Activated T-helper 1 cell treated with anti-CD3 and anti-CD28 coated beads, Interleukin-2, amount 50 U/mL, for 16 hours (primary cell): ENCODE measurements at places on chromosomes 4 and X.

- no peak for DNase-seq
Observed at GRCh38 chr4:123623611-123624010, 227.0 kb downstream of the SPRY1 start.

GRCh38 chrX:44072631-44073030, 99.4 kb upstream of the NDP start:
- no peak for DNase-seq

DNA sequence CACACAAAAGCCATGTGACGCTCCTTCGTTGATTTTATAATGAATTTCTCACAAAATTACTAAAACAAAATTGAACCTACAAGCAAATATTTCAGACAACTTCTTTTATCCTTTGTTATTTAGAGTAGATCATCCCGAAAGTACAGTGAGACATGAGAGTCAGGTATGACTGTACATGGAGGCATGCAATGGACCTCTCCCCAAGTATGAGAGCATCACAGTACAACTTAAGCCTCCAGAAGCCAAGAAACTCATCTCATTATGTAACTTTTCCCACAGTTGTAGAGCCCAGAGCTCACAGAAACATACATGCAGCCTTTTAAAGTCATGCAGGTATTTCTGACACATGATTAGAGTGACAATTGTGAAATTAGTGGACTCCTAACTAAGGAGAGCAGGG, 167.7 kb downstream of the PAPSS1 start:
- no peak for DNase-seq

DNA sequence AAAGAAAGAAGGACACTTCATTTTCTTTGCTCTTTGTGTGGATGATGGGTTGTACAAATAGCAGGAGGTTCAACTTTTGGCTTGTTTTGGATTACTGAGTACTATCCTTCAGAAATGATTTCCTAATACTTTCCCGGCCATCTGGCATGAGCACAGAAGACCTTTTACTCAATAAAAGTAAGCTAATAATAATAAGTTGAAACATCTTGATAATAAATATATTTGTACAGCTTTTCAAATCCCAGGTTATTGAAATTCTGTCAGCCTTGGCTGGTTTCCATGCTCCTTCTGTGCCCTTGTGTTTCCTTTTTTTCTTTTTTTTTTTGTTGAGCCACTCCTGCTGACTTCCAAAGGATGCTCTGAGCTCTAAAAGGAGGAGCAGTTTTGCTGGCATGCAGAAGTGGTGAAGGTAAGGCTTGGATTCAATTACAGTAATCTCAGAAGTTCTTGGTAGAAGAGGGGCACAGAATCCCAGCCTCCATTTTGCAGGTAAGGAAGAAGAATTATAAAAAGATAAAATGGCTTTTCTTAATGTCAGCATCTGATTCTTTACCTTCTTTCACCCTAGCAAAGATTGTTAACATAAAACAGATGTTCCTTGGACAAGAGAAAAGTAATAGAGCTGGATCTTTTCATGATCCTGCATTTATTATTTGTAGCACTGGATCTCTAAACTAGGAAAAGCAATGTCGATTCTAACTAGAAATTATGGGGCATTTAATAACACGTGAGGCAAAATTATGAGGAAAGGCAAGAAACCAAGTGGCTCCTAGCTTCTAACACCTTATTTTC, 31.9 kb downstream of the REPS2 start:
- DNase-seq = no peak

GRCh38 chrX:97494756-97495372, 611.2 kb downstream of the RPA4 start:
- no peak for DNase-seq

- no peak for DNase-seq
Observed at GRCh38 chr4:71130827-71131603, 137.6 kb downstream of the DCK start.

DNA sequence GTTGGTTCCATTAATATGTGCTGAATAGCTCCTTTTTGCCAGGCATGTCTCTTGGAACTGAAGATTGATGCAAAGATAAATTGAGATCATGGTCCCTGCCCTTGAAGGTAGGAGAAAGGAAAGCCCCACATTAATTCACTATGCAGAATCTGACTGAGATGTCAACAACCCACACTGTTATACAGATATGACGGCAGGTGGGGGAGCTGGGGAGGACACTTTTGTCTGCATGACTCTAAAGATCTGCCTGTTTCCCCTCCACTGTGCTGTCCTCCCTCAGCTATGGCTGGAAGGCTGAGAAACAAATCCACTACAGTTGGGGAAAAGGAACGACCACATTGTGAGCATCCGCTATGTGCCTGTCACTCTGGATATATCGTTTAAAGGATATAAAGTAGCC, 36.3 kb upstream of the IGFBP7 start:
- no peak for DNase-seq

DNA sequence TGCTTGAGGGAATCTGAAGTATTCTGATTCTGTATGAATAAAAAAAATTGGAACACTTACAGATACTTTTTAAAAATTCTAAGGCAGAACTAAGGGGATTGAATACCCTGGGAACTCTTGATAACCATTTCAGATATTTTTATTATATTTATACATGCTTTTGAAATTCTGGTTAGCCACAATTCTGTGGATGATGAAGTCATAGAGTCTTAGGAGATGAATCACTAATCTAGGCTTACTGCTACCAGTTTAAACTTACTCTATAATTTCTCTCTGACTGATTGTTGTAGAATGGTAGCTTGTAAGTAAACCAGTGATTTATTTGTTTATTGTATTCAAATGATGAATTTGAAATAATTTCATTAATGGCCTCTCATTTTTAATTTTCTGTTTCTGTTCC, 11.4 kb upstream of the SLAIN2 start:
- DNase-seq = no peak

- DNase-seq = no peak
Observed at GRCh38 chr4:22514481-22514880, 1.4 kb downstream of the ADGRA3 start.

- no peak for DNase-seq
Observed at GRCh38 chr4:169017971-169018370, 7.9 kb upstream of the CBR4 start.

- no peak for DNase-seq
Observed at GRCh38 chr4:112073181-112073580, 72.1 kb upstream of the FAM241A start.

DNA sequence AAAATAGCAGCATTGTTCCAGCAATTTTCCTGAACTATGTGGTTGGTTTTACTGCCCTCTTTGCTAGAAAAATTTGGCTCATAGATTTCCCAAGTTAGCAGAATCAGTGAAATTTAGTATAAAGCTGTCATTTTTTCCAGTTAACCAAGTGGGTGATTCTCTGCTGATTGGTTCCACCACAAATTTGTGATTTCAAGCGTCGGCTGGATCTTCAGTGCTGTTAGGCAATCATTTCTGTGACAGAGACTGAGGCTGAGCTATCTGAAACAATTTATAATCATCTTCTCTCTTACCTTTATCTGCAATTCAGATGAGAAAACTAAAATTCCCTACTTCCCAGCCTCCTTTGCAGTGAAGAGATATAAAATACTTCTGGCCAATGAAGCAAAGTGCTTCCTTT, 68.6 kb upstream of the OTUD4 start:
- no peak for DNase-seq

DNA sequence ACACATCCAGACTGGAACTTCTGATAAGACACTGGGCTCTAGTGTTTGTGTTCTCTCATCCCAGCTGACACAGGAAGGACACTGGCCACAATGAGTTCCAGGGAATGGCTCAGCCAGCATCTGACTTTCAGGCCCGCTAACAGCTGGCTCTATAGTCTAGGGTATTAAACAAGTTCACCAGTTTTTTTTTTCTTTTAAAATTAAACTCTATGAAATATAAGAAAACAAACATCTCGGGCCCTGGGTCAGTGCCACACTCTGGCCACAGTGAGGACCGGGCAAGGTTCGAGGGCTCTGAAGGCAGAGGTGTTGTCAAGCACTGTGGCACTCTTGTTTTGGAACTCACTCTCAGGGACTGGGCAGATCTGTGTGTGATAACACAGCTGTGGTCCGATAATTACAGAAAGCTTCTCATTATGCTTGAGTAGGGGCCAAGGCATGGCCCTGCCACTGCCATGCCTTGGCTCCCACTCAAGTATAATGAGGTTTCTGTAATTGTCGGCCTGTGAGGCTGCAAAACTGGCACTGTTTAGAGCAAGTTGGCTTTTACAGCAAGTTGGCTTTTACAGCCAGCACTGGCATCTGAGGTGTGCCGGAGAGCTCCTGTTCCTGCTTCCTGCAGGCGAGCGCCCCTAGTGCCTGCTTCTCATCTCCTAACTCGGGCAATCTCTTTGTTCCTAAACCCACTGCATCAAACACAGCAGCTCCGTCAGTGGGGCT, 62.8 kb downstream of the PPP1R2C start:
- DNase-seq = peak; percentile 7

GRCh38 chrX:141662781-141663180, 35.8 kb downstream of the SPANXD start:
- no peak for DNase-seq
